T-helper 2 cell (primary cell): ENCODE measurements at places on chromosomes 6 and 20.

GRCh38 chr6:108407904-108408827 is 113.3 kb downstream of the AFG1L start:
- DNase-seq, result no peak

- no peak for DNase-seq
Measured at GRCh38 chr20:50449738-50450492, 60.3 kb upstream of the PTPN1 start.

DNA sequence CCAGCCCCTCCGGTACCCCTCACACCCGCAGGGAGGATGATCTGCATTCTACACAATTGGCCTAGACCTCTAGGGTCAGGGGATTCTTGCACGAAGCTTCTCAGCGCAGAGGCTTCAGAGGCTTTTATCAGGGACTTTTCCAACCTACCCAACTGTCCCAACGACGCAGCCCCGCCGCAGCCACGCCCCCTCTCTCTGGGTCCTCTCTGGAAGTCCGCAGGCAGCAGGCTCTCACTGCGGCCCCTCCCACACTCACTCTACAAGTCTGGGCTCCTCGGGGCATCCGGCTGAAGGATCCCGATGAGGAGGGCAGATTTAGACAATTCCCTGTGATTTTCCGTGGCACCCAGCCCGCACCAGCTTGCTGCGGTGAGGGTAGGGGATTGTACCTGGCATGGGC is 227.7 kb upstream of the RNF24 start:
- no peak for DNase-seq

DNA sequence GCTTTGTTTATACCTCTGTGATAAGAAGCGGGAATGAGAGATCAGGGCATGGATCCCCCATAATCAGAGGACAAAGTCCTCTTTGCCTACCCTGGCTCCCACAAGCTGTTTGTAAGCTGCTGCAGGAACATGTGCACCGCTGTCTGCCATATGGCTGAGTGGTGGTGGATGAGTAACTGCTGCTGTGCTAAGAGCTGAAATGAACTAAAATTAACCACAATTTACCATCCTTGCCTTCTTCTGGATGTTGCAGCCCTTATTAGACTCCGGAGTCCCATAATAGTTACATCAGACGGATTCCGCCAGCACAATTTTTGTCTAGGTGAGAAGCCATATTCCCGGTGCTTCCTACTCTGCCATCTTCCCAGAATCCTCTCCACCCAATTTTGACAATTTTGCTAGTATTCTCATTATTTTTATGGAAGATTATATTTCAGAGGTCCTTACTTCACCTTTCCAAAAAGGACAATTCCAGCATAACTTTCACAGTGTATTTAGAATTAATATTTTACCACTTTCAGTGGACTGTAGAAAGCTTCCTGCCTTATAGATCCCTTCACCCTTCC is 6.0 kb upstream of the CMTR1 start:
- no peak for DNase-seq

GRCh38 chr6:41427642-41428335 is 92.4 kb downstream of the NCR2 start:
- peak; percentile 12 for DNase-seq
